Smooth muscle cell of bladder (primary cell): ENCODE measurements at places on chromosomes 3 and 15. TPM values are rescaled to one million over a fixed set of nuclear protein-coding genes. Genes with fewer than 3 reads are reported as not detected.

FAM107A gene
- under 0.01 TPM in 1 of 2 replicates, not detected in the other for total RNA-seq

TLR9 gene
- under 0.01 TPM in 1 of 2 replicates, not detected in the other for total RNA-seq

HDDC3 gene
- total RNA-seq, result 10.0 and 11.0 TPM in 2 replicates

ERICH6 gene
- under 0.01 TPM in 1 of 2 replicates, not detected in the other for total RNA-seq

BRK1 gene
- 88.9 and 101 TPM in 2 replicates for total RNA-seq

FMN1 gene
- total RNA-seq, result 0.43 and 1.0 TPM in 2 replicates

TEX55 gene
- total RNA-seq, result not detected in 2 replicates

KCNMB3 gene
- total RNA-seq, result 0.71 and 1.1 TPM in 2 replicates

EPHB1 gene
- total RNA-seq, result 0.28 and 0.74 TPM in 2 replicates

RAMAC gene
- total RNA-seq, result 29.6 and 30.7 TPM in 2 replicates

PLD1 gene
- 21.4 and 38.7 TPM in 2 replicates for total RNA-seq

DISP2 gene
- under 0.01 and 0.09 TPM in 2 replicates for total RNA-seq

NEK10 gene
- total RNA-seq, result 12.7 and 15.8 TPM in 2 replicates

DNAH1 gene
- total RNA-seq, result 1.7 and 2.6 TPM in 2 replicates

WDR49 gene
- under 0.01 and 0.09 TPM in 2 replicates for total RNA-seq

ZPLD1 gene
- 0.28 TPM in 2 replicates for total RNA-seq

ZCWPW2 gene
- total RNA-seq, result 0.57 and 0.74 TPM in 2 replicates
